ENCODE measurements at places on chromosomes 1 and 21.

DNA sequence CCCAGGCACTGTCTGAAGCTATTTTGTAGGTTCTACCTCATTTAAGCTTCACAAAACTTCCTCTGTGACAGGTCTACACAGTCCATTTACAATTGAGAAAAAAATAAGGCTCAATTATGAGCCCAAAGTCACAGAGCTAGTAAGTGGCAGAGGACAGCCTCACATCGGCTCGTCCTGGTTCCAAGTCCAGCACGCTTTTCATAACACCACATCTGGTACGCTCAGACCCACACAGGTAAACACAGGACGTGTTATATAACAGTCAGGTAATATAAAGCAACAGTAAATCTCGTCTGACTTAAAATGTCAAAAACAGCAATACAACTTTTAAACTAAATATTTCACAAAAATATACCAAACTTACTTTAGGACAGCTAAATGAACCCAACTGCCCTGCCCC is 13.1 kb downstream of the JAK1 start:
- no peak for DNase-seq

GRCh38 chr1:20724364-20725188 is 6.8 kb upstream of the KIF17 start:
- no peak for DNase-seq

DNA sequence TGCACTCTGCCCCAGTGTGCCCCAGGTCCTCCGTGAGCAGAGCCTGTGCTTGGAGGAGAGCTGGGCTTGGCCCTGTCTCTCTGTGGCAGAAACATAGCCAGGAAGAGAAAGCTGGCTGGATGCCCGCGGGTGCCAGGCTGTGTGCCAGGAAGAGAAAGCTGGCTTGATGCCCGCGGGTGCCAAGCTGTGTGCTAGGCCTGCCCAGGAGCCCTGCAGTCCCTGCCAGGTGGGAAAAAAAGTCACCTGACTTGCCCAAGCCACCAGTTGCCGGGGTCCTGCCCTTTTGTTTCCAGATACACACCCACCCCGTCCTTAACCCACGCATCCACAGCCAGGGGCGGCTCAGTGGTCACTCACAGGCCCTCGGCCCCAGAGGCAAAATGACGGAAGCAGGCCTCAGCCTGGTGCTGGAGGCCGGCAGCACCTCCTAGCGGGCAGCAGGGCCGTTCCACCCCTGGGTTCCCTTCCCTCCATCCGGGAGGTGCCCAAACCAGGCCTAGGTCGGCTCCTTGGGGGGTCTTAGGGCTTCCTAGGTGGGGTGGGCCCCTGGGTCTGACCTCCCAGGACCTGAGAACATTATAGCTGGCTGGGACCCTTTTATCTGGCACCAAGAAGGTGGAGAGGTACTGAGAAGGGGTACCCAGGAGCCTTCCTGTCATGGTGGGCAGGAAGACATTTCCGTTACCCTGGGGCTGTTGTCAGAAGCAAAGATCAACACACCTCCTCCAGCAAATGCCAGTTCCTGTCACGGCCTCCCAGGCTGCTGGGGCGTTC is 9.1 kb downstream of the ITGB2 start:
- peak; percentile 95 for DNase-seq

DNA sequence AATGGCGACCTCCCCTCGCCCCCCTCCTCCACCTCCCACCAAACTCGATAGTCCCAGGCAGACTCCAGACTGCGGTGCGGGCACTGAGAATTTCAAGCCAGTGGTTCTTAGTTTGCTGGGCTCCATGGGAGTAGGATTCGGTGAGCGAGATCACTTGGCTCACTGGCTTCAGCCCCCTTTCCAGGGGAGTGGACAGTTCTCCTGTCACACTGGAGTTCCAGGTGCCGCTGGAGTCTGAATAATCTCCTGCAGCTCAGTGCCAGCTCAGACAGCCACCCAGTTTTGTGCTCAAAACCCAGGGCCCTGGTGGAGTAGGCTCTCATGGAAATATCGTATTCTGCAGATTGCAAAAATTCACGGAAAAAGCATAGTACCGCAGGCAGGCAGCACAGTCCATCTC is 7.6 kb downstream of the OR2M7 start:
- no peak for DNase-seq

DNA sequence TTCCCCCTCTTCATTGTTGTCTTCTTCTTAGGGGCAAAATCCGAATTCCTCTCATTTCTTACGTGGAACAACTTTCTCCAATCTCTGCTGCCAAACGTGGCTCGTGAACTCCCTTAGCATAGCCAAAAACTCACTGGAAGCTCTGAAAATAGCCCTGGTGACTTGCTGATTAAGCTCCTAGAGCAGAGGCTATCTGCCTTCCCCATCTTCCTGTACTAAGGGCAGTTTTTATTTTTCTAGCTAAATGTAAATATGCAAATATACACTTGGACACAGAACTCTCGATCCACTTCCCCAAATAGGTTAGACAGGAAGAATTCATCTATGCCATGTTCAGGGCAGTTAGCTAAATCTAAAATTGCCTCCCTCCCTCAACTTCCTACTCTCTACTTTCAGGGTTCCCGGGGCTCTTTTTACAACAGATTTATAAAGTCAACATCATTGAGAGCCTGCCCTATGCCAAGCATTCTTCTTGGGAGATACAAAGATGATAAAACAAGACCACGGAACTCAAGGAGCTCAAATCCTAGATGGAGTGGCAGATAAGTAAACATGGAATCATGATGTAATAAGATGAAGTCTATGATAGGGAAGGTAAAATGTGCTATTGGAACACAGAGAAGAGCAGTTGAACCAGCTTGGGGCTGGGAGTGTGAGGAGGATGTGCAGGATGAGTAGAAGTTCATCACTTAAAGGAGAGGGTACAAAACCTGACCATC is 59.4 kb upstream of the FMOD start:
- DNase-seq = no peak

- no peak for DNase-seq
Observed at GRCh38 chr1:173062150-173062938, 11.6 kb upstream of the TNFSF18 start.
